Activated CD4-positive, alpha-beta T cell treated with anti-CD3 and anti-CD28 coated beads, Interleukin-2, amount 50 U/mL, for 4 hours (primary cell): ENCODE measurements at places on chromosomes 1 and 21.

DNA sequence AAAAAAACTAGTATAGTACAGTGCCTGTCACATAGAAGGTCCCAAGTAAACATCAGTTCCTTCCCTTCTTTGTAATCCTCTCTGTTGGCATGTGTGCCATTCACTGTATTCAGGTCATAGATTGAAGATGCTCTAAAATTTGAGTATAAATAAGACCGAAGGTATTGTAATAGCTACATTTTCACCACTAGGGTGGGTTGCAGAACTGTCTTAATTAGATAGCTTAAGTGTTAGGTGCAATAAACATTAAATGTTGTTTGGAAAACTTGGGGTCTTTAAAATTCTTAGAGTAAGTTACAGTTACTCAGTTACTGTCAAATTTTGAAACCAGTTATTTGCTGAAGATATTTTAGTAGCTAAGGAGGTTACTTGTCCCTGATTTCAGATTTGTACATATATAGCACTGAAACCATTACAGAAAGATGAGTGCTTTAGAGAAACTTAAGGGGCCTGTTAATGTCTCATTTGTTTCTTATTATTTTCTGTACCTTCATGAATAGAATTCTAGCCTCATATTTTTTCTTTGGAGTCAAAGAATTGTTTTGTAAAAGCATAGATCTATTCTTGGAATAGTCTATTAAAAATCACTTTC is 24.3 kb downstream of the PER3 start:
- no peak for DNase-seq

GRCh38 chr1:186404454-186405051 is 28.9 kb downstream of the ODR4 start:
- no peak for DNase-seq

GRCh38 chr1:6447818-6448748 is 17.9 kb downstream of the TNFRSF25 start:
- peak; percentile 33 for DNase-seq

DNA sequence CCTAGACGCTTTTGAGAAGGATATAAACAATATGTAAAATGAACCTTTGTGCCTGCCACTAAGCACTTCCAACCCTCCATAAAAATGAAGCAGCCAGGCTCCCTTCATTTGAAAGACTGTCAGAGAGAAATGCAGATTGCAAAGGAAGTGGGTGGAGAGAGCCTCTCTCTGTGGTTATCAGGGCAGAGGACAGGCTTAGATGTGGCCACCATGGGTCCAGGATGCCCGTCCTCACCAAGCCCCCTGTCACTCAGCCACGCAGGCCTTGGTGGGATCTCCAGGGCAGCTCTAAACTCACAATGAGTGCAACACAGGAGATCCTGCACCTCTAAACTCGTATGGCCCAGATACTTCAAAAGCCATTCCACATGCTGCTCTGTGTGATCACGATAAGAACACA is 37.9 kb downstream of the TMPRSS2 start:
- DNase-seq: no peak

DNA sequence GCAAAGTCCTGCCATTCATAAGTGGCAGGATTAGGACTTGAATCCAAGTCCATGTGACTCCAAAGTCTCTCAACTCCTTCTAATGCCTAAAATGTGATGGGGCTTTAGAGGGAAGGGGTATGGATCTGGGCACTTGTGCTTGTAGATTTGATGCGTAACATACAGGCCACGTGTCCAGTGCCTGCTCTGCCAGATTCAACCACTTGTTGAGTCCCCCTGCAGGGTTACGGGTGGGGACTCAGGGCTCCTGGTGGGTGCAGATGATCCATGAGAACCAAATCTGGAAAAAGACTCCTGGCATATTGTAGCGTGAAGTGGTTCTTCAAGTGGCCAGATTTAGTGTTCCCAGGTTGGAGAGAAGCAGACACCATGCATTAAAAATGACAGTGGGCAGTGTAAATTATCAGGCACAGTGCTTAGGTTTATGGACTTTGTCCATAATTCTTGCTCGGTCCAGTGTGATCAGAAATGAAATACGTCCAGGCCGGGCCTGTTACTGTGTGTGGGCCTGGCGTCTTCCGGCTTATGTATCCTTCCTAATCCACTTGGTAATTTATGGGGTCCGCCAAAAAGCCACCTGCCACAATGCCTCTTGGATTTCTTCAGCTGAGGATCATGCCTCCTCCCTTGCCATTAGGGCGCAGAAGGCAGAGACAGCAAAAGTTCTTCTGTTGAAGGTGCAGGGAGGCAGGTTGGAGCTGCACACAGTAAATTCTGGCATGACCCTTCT is 51.2 kb upstream of the LRP8 start:
- DNase-seq: no peak

DNA sequence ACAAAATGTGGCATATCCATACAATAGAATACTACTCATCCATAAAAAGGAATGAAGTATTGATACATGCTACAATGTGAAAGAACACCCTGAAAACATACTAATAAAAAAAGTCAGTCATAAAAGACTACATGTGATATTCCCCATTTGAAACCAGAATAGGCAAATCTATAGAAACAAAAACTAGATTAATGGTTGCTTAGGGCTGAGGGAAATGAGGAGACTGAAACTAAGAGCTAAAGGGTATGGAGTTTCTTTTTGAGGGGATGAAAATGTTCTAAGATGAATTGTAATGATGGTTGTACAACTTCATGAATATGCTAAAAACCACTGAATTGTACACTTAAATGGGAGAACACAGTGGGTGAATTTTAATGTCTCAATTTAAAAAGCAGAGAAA is 50.9 kb downstream of the ACBD6 start:
- no peak for DNase-seq

GRCh38 chr1:160020196-160020595 is 11.6 kb downstream of the PIGM start:
- no peak for DNase-seq

GRCh38 chr1:232538224-232538942 is 91.5 kb downstream of the SIPA1L2 start:
- no peak for DNase-seq

GRCh38 chr1:11967028-11967547 is 13.2 kb upstream of the MFN2 start:
- DNase-seq: no peak

GRCh38 chr1:21317690-21318043 is 27.4 kb upstream of the ECE1 start:
- no peak for DNase-seq

GRCh38 chr1:45789601-45790000 is 13.8 kb upstream of the MAST2 start:
- no peak for DNase-seq

- no peak for DNase-seq
Measured at GRCh38 chr1:18703041-18703621, 72.5 kb downstream of the PAX7 start.

GRCh38 chr21:44283948-44284347 is 1.7 kb upstream of the AIRE start:
- DNase-seq: no peak

- no peak for DNase-seq
Measured at GRCh38 chr1:53115403-53116306, 26.8 kb downstream of the SLC1A7 start.

GRCh38 chr1:82377201-82377884 is 576.6 kb downstream of the ADGRL2 start:
- no peak for DNase-seq

DNA sequence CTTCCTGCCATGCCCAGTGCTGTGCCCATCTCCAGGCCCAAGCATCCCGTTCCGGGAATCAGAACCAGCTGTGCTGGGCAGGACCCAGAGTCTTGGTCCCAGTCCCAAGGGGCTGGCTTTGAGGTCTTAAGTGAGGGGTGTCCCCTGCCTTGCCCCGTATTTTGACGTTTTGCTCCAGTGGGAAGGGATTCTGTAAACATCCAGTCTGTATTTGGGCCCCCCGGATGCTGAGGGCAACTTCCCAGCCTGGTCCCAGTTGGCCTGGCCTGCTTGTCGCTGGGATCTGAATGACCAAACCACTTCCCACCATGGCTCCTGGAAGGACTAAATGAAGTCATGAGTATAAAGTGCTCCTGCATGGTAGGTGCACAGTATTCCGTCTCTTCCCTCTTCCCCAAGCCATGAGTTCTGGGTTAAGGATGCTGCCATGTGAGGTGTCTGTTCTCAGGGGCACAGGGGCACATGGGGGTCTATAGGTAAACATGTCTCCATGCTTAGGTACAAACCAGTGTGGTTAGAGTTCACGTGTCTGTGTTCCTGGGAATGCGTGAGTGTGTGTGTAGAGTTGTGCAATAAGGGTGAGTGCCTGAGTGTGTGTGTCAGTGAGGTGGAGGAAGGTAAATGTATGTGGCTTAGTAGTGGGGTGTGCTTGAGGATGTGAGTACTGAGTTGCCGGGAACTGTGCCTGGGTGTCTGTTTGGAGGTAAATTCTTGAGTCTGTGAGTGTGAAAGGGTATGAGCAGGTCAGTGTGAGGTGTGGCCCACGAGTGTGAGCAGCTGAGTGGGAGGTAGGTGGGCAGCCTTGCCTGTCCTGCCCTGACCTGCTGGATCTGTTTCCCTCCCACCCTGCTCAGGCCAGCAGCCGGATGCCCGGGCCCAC is 1.5 kb downstream of the B4GALT2 start:
- no peak for DNase-seq

DNA sequence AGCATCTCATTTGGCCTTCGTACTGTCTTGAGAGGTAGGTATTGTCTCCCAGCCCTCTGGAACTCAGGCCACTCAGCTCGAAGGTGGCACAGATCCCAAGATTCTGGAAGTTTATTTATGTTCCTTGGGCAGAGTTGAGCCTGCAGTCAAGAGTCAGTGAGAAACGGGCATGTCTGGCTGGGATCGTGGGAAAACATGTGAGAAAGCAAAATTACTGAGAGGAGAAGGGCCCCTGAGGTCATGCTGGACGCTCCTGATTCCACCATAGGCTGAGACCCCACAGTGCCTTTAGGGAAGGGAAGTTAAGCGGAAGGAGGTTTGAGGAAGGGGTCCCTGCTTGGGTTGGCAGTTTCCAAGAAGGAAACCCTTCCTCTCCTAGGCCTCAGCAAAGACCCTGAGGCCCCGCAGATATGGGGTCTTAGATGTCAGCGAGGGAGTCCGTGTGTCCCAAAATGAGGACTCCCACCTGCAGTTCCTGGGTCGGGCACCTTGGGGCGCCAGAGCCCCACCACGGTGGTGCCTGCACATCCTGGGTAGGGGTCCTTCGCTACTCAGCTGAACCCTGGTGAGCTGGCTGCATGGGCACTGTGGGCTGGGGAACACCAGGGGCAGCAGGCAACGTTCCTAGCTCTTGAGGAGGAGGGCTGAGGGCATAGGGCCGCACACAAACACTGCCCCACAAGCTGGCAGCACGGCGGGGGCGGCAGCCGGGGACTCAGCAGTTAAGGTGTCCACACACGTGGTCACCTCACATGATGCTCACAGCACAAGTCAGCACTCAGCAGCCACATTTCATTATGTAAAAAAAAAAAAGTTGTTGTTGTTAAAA is 12.3 kb upstream of the SEMA4A start:
- no peak for DNase-seq

GRCh38 chr1:93681101-93681988 is at the start of gene BCAR3:
TSS of gene BCAR3 (minus strand) at chr1:93681837. CDS start at chr1:93674930, 6,907 bp downstream.
- DNase-seq: no peak

DNA sequence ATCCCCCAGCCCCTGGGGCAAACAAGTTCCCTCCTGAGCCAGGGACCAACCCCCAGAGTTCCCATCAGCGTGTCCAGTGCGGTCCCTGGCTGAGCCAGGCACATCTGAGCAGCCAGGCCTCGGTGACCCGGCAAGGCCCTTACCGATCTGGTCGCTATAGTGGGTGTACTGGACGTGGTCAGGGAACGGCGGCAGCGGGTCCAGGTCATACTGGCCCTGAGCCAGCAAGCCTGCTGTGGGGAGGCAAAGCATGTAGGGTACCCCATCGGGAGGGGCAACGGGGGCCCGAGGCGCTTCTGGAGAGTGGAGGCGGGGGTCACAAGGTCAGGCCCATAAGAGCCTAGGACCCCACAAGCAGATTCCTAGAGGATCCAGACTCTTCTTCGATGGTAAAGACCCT is 3.5 kb downstream of the MFAP2 start:
- no peak for DNase-seq

DNA sequence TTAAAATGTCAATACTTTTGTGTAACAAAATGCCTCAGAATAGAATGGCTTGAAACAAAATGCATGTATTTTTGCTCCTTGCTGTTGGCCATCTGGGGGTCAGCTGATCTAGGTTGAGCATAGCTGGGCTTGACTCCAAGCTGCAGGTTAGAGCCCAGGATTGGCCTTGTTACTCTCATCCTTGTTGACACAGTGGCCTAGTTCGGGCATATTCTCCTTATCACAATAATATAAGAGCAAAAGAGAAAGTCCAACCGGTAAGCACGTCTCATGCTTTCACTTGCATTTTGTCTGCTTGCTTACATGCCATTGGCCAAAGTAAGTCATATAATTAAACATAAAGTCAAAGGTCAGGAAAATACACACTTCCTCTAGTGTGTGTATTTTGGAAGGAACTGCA is 456.2 kb downstream of the KCNT2 start:
- no peak for DNase-seq

DNA sequence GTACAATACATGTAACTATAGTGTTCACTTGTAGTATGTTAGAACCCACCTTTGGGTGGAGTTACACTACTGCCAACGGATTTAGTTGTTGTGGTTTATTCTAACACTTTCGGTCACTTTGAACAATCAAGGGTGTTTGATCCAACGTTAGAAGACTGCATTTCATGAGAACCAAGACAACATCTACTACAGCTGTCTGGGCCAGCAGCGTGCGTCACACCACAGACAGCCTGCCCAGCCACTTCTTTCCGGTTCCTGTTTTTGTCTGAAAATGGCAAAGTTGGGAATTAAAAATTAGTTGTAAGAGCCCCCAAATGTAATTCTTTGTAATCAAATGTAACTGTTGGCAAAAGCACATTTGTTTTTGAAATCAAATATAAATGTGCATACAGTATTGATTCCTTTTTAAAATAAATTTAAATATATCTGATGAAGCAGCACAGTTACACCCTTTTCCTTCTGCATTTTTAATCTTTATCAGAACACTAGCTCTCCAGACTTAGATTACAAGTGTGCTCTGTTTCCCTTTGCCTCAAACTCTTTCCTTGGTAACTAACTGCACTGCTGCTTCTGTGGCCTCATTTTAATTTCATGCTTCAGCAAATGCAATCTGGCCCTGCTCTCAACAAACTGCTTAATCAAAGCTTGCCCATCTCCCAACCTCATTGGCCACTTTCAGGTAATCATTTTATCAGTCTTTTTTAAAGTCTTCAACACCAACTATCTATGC is 86.6 kb upstream of the DPH5 start:
- DNase-seq: peak; percentile 70

GRCh38 chr1:163267962-163268361 is 53.8 kb upstream of the NUF2 start:
- DNase-seq: no peak

- DNase-seq: no peak
Measured at GRCh38 chr1:109478806-109479205, 4.9 kb upstream of the ATXN7L2 start.

DNA sequence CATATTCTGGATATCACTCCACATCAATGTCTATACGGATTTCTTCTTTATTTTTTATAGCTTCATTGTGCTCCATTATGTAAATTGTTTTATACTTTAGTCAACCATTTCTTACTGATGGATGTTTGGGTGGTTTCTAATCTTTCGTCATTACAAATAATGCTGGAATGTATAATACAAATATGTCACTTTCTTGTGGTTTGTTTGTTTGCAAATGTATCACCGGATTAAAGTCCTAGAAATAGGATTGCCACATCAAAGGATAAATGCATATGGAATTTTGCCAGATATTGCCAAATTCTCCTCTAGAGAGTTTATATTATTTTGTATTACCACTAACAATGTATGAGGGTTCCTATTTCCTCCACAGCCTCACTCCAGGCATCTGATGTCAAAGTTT is 48.7 kb upstream of the PRDM2 start:
- DNase-seq: no peak
